Adrenal gland (tissue), 19 donors: ENCODE measurements at places on chromosomes 4 and X. TPM values are rescaled to one million over a fixed set of nuclear protein-coding genes. Genes with fewer than 3 reads are reported as not detected.

VEGFD gene
- total RNA-seq, result 4.0 TPM

MID2 gene
- 55.4 TPM for total RNA-seq

NOCT gene
- 5.3 TPM for total RNA-seq

NAP1L2 gene
- 1.3 TPM for total RNA-seq

CPZ gene
- 0.79 TPM for total RNA-seq

DGAT2L6 gene
- total RNA-seq, result not detected

PABPC1L2B gene
- total RNA-seq, result 0.41 TPM

HDX gene
- 53.3 TPM for total RNA-seq
